ENCODE measurements at places on chromosomes 6 and 20.

- DNase-seq, result no peak
These were observed 9.5 kb upstream of the ADGRG6 start for GRCh38 chr6:142292166-142292924.

GRCh38 chr20:11502061-11502460 is 415.6 kb upstream of the BTBD3 start:
- no peak for DNase-seq

DNA sequence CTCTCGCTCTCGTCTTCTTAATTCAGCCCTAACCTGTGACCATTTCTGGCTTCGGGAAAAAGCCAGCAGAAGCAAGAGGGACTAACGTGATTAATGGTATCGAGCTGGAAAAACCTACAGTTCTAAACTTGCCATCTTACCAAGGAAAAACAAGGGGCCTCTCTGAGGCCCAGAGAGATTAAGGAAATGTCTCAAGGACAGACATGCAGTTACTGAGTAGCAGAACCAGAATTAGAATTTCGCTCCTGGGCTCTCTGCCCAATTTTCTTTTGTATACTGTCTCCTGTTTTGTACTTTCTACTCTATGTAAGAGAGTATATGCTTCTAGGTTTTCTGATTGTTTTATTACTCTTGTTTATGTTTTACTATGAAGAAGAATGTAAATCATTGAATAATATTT is 67.8 kb upstream of the LTV1 start:
- DNase-seq, result no peak

GRCh38 chr6:53494076-53494475 is 50.8 kb downstream of the GCLC start:
- no peak for DNase-seq

DNA sequence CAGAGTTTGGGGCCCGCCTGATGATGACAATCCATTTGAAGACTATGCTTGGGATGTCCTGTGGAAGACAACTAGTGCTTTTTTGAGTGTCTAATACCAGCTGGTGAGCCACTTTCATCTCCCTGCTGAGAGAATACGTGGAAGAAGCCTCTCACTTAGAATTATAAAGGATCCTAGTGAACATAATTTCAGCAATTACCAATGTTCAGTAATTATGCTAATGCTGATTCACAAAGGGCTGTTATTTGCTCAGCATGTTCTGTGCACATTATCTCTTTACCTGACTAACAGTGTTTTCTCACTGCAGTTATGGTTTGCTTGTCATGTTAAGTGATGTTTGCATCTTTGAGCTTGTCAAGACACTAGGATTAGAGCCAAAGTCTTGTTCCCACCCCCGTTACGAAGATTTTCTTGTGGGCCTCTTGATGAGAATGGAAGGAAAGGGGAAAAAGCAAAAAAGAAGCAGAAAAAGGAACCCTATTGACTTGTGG is 282.1 kb upstream of the CHD6 start:
- DNase-seq, result no peak

- no peak for DNase-seq
These were observed 98.9 kb downstream of the TBC1D7 start for GRCh38 chr6:13229205-13230085.

GRCh38 chr20:32674362-32674789 is 635 bp upstream of the C20orf203 start:
- peak; percentile 69 for DNase-seq

- no peak for DNase-seq
These were observed 108.3 kb upstream of the SLC24A3 start for GRCh38 chr20:19104186-19104585.

DNA sequence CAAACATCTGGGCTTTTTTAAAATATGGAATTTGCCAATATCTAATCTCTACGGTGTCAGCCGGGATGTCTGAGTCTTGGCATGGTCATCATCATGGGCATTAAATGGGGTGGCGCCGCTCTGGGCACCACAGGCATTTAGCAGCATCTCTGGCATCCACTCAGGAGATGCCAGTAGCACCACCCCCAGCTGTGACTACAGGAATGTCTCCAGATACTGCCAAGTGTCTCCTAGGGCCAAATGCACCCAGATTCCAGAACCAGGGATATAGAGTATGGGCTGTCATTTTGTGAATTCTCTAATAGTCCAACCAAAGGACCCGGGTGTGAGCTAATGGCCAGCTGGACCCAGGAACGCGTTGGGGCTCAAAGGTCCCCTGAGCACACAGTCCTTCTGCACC is 361.0 kb downstream of the TAF4 start:
- no peak for DNase-seq

- no peak for DNase-seq
These were observed 194.2 kb upstream of the PHACTR1 start for GRCh38 chr6:12522347-12522746.

- no peak for DNase-seq
These were observed 152.5 kb downstream of the FOXC1 start for GRCh38 chr6:1762203-1762602.

- no peak for DNase-seq
These were observed 72.3 kb downstream of the MACROD2 start for GRCh38 chr20:14067603-14068002.

DNA sequence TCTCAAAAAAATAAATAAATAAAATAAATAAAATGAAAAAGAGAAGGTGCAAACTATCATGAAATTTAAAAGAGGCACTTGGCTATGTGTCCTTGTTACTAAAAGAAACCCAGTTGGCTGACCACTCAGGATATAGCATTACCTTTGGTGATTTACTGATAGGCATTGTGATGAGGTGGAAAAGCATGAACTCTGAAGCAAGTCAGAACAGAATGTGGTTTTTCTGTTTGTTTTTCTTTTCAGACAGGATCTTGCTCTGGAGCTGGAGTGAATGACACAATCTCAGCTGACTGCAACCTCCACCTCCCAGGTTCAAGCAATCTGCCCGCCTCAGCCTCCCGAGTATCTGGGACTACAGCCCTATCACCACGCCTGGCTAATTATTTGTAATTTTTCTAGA is 31.9 kb downstream of the ZNF184 start:
- DNase-seq, result no peak

DNA sequence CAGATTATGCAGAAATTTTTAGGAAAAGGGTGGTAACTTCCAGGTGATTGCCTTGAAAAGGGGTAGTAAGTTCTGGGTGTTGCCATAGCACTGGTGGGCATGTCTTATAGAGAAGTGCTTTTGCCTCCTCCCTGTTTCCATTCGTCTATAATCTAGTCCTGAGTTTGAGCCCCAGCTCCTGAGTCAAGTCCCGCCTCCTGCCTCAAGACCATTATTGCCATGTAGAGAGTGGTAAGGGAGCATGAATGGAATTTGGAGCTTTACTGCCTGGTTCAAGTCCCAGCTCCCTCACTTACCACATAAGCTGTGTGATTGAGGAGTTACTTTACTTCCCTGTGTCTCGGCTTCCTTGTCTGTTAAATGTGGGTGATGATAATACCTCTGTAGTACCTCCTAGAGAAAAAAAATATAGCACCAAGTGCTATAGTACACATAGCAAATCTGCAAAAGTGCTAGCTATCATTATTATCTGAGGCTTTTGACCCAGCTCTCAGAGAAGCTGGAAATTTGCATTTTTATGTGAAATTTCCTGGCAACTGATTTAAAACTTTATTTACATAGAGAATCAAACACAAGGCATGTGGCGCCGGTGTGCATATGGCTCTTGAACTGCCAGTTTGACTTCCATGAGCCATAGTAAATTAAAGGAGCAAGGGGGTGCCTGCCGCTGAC is 36.0 kb downstream of the TGM6 start:
- DNase-seq, result no peak

GRCh38 chr20:39855799-39856198 is 833.2 kb downstream of the MAFB start:
- DNase-seq, result no peak

- peak; percentile 52 for DNase-seq
These were observed 30.6 kb downstream of the MRPL14 start for GRCh38 chr6:44096612-44097011.

DNA sequence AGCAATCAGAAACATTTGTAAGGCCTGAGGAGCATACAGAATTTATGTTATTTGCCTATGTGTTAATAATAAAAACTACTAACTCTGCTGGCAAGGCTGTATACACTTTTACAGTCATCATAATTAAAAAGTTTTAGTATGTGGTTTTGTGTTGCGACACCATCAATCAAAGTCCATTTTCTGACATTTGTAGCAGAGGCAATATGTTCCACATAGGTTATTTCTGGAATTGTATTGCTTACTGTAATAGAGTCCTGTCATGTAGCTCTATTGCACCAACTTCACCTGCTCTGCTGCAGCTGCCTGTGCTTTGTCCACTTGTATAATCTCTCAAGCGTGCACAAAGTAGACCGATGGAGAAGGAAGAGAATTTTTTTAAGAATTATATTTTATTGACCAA is 501.8 kb downstream of the HACE1 start:
- DNase-seq, result peak; percentile 51

DNA sequence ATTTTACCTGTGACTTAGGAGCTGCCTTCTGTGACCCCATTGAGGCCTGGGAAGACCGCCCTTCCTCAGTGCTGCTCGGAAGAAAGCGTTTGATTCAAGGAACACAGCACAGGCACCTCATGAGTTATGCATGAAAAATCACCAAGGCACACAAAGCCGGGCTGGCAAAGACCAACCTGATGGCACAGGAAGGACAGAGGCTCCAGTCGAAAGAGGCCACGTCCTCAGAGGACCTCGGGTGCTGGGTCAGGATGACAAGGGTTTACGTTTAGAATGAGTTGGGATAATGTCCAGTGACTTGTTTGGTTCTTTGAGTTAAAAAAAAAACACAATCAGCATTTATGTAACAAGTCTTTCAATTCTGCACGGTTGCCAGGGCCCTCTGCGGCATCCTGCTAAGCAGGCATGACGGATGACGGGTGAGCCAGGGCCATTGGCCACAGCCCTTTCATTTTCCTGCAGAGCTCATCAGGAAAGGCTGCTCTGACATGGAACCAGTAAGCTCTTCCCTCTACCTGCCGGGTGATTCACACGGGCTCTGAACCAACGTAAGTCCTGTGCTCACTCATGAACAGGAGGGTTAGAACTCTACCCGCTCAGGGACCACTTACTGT is 112.8 kb downstream of the DACT2 start:
- DNase-seq, result peak; percentile 23

GRCh38 chr6:154653853-154654252 is 79.4 kb upstream of the SCAF8 start:
- DNase-seq, result no peak

- DNase-seq, result no peak
These were observed 1.1 kb upstream of the APOBEC2 start for GRCh38 chr6:41051873-41052272.

DNA sequence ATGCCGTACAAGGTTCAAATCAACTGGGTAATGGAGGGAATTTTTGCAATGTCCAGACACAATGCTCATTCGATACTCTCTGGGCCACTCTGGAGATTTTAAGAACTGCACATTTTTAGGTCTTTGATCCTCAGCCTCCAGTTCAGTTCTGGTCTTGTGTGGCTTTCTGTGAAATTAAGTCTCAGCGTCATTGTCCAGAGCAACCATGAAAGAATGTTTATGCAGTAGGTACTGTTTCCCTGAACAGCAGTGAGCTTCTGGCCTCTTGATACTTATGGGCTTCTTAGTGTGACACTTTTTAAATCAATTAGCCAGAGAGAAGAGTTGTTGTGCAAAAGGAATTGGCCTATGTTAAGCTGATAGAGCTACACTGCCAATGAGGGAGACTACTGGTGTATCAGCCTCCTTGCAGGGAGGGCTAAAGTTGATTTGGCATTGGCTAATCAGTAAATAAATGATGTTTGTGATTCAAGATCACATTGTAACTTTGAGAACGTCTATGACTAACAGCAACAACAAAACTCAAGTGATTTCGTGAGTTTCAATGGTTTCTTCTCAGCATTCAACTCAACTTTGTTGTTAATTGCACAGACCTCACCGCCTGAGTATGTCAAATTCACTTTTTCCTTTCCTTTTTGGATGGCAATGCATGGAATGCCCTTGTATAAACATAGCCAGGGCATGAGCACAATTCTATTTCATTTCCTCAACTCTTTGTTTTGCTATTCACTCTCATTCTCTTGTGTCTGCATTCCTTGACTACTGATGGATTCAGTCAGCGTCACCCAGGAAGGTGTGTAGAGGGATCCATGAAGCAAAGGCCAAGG is 85.1 kb downstream of the GJA1 start:
- no peak for DNase-seq

- DNase-seq, result no peak
These were observed 1085.8 kb upstream of the CITED2 start for GRCh38 chr6:140460267-140460666.

- no peak for DNase-seq
These were observed 5.3 kb downstream of the EEF1A2 start for GRCh38 chr20:63493563-63494020.

DNA sequence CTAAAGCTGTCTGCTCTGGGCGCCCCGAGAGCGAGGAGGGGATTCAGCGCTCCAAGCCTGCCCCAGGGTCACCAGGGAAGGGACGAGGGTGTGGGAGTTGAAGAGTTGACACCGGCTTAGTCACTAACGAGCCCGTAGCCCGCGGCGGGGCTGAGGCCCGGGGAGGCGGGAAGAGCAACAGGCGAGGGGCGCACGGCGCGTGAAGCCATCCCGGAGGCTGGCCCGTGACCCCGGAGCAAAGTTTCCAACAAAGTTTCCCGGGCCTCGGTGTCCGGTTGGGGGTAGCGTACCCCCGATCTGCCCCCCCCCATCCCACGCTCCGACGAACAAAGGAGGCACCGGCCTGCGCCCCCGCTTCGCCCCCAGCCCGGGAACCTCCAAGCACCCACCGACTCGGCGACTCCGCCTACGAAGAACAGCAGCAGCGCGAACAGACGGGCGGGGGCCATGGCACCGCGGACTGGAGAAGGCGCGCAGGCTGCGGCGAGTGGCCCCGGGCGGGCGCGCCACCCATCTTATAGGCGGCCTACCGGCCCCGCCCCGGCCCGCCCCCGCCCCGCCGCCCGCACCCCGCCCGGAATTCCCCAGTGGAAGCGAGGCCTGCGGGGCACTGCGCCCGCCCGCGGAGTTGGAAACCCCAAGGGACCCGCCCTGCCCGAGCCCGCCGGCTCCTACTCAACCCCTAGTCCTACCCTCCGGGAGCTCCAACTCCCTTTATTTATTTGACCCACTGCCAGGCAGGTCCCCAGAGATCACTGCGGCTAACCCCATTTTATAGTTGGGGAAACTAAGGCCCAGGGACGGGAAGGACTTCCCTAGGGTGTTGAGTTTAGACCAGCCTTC is at the start of gene SDC4:
SDC4 (minus strand) TSS at position 489 of the 843 bp plus-strand sequence; CDS start at position 449, 40 bp downstream.
- peak; percentile 31 for DNase-seq

DNA sequence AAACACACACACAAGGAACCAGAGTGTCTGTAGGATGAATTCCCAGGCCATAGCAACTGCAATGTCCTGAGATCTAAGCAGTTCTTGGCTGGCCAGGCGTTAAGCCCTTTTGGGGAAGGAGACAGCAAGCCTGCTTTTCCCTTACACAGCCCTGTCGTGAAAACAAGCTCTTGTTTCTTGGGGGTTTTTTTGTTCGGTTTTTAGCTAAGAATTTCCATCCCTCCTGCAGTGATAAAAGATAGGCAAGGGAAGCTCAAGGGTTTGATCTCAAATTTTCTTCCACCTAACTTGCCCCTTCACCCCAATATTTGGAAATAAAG is 1.5 kb downstream of the TNFRSF21 start:
- no peak for DNase-seq

GRCh38 chr6:133340557-133340956 is 99.4 kb downstream of the EYA4 start:
- no peak for DNase-seq

- peak; percentile 7 for DNase-seq
These were observed 675 bp downstream of the DSTN start for GRCh38 chr20:17570347-17571152.

- no peak for DNase-seq
These were observed 21.6 kb upstream of the MCM3 start for GRCh38 chr6:52305948-52306767.

- DNase-seq, result no peak
These were observed 16.7 kb downstream of the PDRG1 start for GRCh38 chr20:31934968-31935764.
